ENCODE measurements at places on chromosomes 16 and 17. TPM values are rescaled to one million over a fixed set of nuclear protein-coding genes. Genes with fewer than 3 reads are reported as not detected.

- H3K4me1 ChIP-seq, result peaks cover 25% of the 10 kb centered on the region
- H3K4me3 ChIP-seq, result peak overlapping the region; percentile 52
- H3K27me3 ChIP-seq, result peaks cover 22% of the 10 kb centered on the region
Measured at GRCh38 chr16:50841081-50841886, 99.4 kb downstream of the CYLD start.

DNA sequence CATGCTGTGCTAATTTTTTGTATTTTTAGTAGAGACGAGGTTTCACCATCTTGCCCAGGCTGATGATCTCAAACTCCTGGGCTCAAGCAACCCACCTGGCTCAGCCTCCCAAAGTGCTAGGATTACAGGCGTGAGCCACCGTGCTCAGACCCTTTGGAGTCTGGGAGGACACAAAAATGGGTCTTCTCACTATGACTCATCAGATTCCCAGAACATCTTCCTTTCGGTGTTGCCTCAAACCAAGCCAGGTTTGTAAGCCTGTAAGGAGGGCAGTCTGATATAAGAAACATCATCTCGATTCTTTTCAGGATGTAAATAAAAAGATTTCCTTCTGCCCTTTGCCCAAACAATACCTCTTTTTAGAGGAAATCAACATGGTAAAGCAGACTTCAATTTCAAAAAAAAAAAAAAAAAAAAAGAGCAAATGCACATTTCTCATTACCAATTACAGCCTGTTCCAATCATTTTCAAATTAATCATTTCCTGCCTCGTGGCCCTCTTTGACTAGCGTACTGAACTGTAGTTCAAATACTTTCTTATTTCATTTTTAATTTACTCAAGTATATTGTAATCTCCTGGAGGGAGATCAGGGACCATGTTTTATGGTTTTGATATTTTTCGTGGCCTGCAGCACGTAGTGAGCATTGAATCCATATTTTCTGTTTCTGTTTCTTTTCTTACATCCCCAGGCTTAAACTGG lies 409.6 kb downstream of the GRIN2A start:
- H3K27ac ChIP-seq, result no peak overlapping the region
- H3K36me3 ChIP-seq, result no peaks in the 10 kb centered on the region
- no peak overlapping the region for H3K4me3 ChIP-seq
- no peaks in the 10 kb centered on the region for H3K4me1 ChIP-seq
- DNase-seq, result no peak

DNA sequence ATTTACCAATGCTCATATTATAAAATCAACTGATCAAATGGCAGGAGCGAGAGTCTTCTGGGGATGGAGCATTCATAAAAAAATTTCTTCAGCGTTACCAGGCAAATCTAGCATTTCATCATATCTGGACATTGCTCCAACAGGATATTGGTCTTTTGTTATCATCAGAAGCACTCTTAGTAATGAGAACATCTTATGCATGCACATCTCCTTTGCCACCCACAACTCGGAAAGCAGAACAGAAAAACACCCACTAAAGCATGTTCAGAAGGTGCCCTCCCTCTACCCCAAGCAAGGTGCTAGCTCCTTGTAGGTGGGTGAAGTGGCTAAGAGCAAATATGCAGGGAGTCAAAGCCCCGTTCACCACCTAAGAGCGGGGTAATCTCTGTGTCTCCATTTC lies 18.9 kb downstream of the ARHGAP17 start:
- no peak overlapping the region for H3K4me3 ChIP-seq
- H3K27ac ChIP-seq, result no peak overlapping the region
- H3K27me3 ChIP-seq, result no peaks in the 10 kb centered on the region

GRCh38 chr16:66470556-66470955 lies 43.5 kb downstream of the BEAN1 start:
- no peaks in the 10 kb centered on the region for H3K36me3 ChIP-seq
- H3K27me3 ChIP-seq, result peaks cover 17% of the 10 kb centered on the region
- no peak for DNase-seq
- no peak overlapping the region for H3K27ac ChIP-seq
- H3K4me1 ChIP-seq, result peaks cover 16% of the 10 kb centered on the region

DNA sequence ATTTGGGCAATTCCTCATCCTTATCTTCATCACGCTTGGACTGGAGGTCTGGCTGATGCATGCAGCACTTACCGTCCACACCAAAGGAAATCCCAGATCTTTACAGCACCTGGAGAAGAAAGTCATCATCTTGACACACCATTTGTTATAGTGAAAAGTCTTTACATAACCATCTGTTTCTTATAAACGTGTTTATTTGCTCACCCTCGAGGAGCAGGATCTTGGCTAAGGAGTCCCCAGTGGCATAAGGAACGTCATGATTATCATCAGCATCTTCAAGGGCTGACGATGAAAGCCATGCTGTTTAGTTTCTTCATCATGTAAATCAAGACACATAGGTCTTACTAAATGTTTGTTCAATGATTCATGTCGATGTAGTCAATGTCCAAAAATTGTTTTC lies 248.8 kb upstream of the ELAC2 start:
- no peak overlapping the region for H3K27ac ChIP-seq
- no peak for DNase-seq
- H3K36me3 ChIP-seq, result no peaks in the 10 kb centered on the region
- H3K4me1 ChIP-seq, result no peaks in the 10 kb centered on the region
- H3K4me3 ChIP-seq, result no peak overlapping the region

DNA sequence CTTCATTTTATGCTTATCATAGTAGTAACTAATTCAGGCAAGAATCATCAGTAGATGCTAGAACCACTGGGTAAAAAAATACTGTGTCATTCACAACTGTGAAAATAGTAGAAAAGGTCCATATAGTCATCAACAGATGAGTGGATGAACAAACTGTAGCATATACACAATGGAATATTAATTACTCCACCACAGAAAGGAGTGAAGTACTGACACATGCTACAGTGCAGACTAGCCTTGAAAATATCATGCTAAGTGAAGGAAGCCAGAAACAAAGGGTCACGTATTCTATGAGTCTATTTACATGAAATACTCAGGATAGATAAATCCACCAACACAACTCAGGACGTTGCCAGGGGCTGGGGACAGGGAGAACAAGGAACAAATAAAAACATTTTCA lies 13.3 kb downstream of the USP22 start:
- peak overlapping the region; percentile 57 for H3K27ac ChIP-seq
- peaks cover 74% of the 10 kb centered on the region for H3K4me1 ChIP-seq
- no peak overlapping the region for H3K4me3 ChIP-seq
- DNase-seq, result no peak
- H3K27me3 ChIP-seq, result no peaks in the 10 kb centered on the region

DNA sequence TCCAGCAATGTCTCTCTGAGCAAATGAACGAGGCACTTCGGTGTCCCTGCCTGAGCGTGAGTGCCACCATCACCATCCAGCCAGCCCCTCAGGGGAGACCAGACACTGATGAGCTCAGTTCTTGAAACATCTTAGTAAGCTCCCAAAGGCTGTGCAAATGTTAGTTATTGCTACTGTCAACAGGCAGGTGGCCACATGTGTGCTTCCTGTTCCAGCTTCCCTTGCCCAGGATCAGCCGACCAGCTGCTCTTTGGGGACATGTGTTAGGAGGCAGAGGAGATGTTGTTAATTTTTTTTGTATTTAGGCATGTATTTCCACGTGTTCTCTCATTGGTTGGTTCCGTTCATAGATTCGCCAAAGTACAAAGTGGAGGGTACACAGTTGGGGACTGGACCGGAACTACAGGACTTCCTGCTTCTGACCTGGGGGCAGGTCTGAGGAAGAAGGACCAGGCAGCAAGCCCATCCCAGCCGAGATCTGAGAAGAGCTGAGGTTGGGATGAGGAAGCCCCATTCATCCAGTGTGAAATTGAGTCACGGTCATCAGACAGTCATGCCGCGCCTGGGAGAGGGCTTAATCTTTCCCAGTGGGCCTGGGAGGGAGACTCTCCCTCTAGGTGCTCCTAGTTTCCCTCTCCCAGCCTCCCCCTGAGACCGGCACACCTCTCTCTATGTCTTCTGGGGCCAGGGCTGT lies 3.8 kb downstream of the TTYH2 start:
- DNase-seq, result no peak
- no peak overlapping the region for H3K4me3 ChIP-seq
- peaks cover 41% of the 10 kb centered on the region for H3K4me1 ChIP-seq
- H3K27ac ChIP-seq, result no peak overlapping the region
- no peaks in the 10 kb centered on the region for H3K27me3 ChIP-seq

EXOC3L1 gene
- not detected for total RNA-seq

Measured in activated CD4-positive, alpha-beta memory T cell treated with anti-CD3 and anti-CD28 coated beads, Interleukin-2, amount 10 ng/mL, durations not matched to agents 7 days and 5 days (primary cell).